Activated CD4-positive, alpha-beta T cell treated with anti-CD3 and anti-CD28 coated beads, Interleukin-2, amount 10 ng/mL, durations not matched to agents 7 days and 5 days (primary cell): ENCODE measurements at places on chromosomes 6 and 20. TPM values are rescaled to one million over a fixed set of nuclear protein-coding genes. Genes with fewer than 3 reads are reported as not detected.

Gene LPA
- not detected for total RNA-seq

Gene ENPP5
- 0.07 TPM for total RNA-seq

Gene PDYN
- not detected for total RNA-seq

Gene TRIM40
- total RNA-seq, result not detected

Gene LAMP5
- not detected for total RNA-seq

Gene GTF3C6
- 98.7 TPM for total RNA-seq

Gene MATN4
- 0.17 TPM for total RNA-seq

Gene SMAP1
- total RNA-seq, result 51.2 TPM

Gene VWA7
- total RNA-seq, result 5.4 TPM

Gene DEFB132
- total RNA-seq, result not detected

Gene DEF6
- 186 TPM for total RNA-seq

Gene ADGRF5
- total RNA-seq, result not detected

Gene MEP1A
- total RNA-seq, result not detected

Gene TMEM242
- 7.9 TPM for total RNA-seq

Gene ADGRG6
- total RNA-seq, result 0.52 TPM

Gene HRH3
- not detected for total RNA-seq

Gene TFAP2D
- total RNA-seq, result not detected

Gene ZC3H12D
- 10.7 TPM for total RNA-seq

Gene SYNDIG1
- not detected for total RNA-seq

Gene LHFPL5
- not detected for total RNA-seq

Gene STX11
- total RNA-seq, result 14.5 TPM

Gene DNAH8
- 0.07 TPM for total RNA-seq

Gene PPP1R16B
- total RNA-seq, result 63.6 TPM

Gene SMLR1
- not detected for total RNA-seq

Gene LAMA2
- total RNA-seq, result 0.05 TPM

Gene EPB41L1
- total RNA-seq, result 0.22 TPM

Gene PGC
- total RNA-seq, result not detected

Gene SLC16A10
- total RNA-seq, result 3.2 TPM

Gene GNAS-AS1
- 1.5 TPM for total RNA-seq

Gene LKAAEAR1
- 0.44 TPM for total RNA-seq

Gene GINS1
- 28.8 TPM for total RNA-seq

Gene KIAA1755
- not detected for total RNA-seq

Gene PRPH2
- total RNA-seq, result not detected

Gene C20orf144
- total RNA-seq, result 0.25 TPM

Gene TREM2
- total RNA-seq, result not detected

Gene PPT2
- 9.2 TPM for total RNA-seq
